ENCODE measurements at places on chromosomes 5 and 9. TPM values are rescaled to one million over a fixed set of nuclear protein-coding genes. Genes with fewer than 3 reads are reported as not detected.
A peak's percentile ranks its signal among the peaks of the same experiment; 100 is the strongest.

ARRDC3 gene
- total RNA-seq, result 38.7 TPM

GFI1B gene
- 0.79 TPM for total RNA-seq

LECT2 gene
- 0.70 TPM for total RNA-seq

CRHBP gene
- not detected for total RNA-seq

ZNF883 gene
- total RNA-seq, result not detected

DMXL1 gene
- total RNA-seq, result 30.0 TPM

SPINK5 gene
- 4.2 TPM for total RNA-seq

SNCAIP gene
- total RNA-seq, result 1.0 TPM

SPAAR gene
- total RNA-seq, result not detected

GOLGA1 gene
- total RNA-seq, result 18.7 TPM

CCNJL gene
- total RNA-seq, result 16.5 TPM

TNC gene
- 17.6 TPM for total RNA-seq

- H3K4me1 ChIP-seq, result no peaks in the 10 kb centered on the region
- H3K36me3 ChIP-seq, result no peaks in the 10 kb centered on the region
- no peaks in the 10 kb centered on the region for H3K27me3 ChIP-seq
- no peak overlapping the region for H3K27ac ChIP-seq
These were observed 182.3 kb upstream of the RIOK2 start for GRCh38 chr5:97365163-97365845.

GRCh38 chr9:124685217-124685616 lies 85.9 kb downstream of the NR6A1 start:
- H3K27ac ChIP-seq, result no peak overlapping the region
- H3K4me3 ChIP-seq, result no peak overlapping the region
- no peak for DNase-seq
- no peaks in the 10 kb centered on the region for H3K4me1 ChIP-seq

DNA sequence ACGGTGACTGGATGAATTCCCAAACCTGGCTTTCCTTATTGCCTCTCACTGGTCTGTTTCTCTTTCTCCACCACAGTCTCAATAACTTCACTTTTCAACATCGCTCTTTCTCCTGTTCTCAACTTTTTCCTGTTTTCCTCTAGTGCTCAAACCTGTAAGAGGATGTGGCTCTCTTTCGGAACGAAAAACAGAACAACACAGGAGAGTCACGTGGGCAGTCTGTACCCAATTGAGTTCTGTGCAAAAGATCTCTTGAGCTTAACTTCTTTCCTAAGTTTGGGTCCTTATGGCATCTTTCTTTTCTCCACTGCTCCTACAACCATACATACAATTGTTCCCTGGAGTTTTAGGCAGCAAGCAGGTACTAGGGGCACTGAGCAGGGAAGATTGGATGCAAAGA lies 8.9 kb downstream of the HAVCR1 start:
- H3K4me3 ChIP-seq, result no peak overlapping the region
- DNase-seq, result no peak
- H3K27me3 ChIP-seq, result no peaks in the 10 kb centered on the region
- H3K27ac ChIP-seq, result peak overlapping the region; percentile 79
- H3K4me1 ChIP-seq, result peaks cover 80% of the 10 kb centered on the region

- no peaks in the 10 kb centered on the region for H3K27me3 ChIP-seq
- no peaks in the 10 kb centered on the region for H3K36me3 ChIP-seq
- H3K27ac ChIP-seq, result no peak overlapping the region
- H3K4me1 ChIP-seq, result no peaks in the 10 kb centered on the region
- no peak overlapping the region for H3K4me3 ChIP-seq
These were observed 250.5 kb upstream of the TUT7 start for GRCh38 chr9:86604741-86605140.

DNA sequence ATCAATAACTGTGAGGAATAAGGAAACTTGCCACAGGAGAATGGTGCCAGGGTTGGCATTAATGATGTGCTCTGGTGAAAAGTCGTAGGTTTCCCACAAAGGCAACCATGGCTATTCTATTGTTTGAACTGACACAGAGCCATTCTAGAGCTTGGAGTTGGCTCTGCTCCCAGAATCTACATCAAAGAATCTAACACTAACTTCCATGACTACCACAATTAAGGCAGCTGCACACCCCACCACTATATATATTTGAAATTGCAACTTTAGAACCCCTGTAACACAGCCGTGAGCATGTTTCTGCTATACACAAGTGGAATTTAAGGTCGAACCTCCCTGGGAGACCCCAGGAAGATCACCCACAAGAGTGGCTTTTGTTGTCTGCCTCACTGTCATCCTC lies 89.7 kb upstream of the CCDC152 start:
- no peak for DNase-seq
- H3K27me3 ChIP-seq, result no peaks in the 10 kb centered on the region
- H3K27ac ChIP-seq, result no peak overlapping the region
- H3K4me3 ChIP-seq, result no peak overlapping the region
- H3K36me3 ChIP-seq, result no peaks in the 10 kb centered on the region
- H3K4me1 ChIP-seq, result no peaks in the 10 kb centered on the region

GRCh38 chr5:140113180-140113698 lies 670 bp upstream of the PURA start:
- DNase-seq, result peak; percentile 32
- peaks cover 10% of the 10 kb centered on the region for H3K4me1 ChIP-seq
- H3K4me3 ChIP-seq, result peak overlapping the region; percentile 94
- no peaks in the 10 kb centered on the region for H3K27me3 ChIP-seq

DNA sequence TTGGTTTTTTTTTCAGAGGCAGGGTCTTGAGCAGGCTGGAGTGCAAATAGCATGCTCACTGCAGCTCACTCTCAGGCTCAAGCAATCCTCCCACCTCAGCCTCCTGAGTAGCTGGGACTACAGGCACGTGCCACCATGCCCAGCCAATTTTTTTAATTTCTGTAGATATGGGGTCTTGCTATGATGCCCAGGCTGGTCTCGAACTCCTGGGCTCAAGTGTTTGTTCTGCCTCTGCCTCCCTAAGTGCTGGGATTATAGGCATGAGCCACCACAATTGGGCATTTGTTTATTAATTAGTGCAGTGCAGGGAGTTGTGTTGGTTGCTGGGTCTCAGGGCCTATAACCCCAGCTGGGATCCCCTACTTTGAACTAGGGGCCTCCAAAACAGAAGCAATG lies 47.0 kb downstream of the CXXC5 start:
- H3K4me3 ChIP-seq, result no peak overlapping the region
- peak overlapping the region; percentile 85 for H3K27ac ChIP-seq
- H3K4me1 ChIP-seq, result peaks cover 48% of the 10 kb centered on the region
- H3K36me3 ChIP-seq, result no peaks in the 10 kb centered on the region
- no peak for DNase-seq

DNA sequence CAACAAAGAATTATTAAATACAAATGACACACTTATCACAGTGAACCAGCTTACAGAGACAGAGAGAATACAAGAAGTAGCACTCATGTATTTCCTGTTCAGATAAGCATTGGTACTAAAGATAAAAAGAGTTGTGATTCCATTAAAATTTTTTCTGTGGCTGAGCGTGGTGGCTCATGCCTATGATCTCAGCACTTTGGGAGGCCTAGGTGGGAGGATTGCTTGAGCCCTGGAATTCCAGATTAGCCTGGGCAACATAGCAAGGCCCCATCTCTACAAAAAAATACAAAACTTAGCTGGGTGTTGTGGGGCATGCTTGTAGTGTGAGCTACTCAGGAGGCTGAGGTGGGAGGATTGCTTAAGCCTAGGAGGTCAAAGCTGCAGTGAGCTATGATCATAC lies 32.9 kb downstream of the FCHO2 start:
- H3K27me3 ChIP-seq, result no peaks in the 10 kb centered on the region
- no peak overlapping the region for H3K27ac ChIP-seq
- no peaks in the 10 kb centered on the region for H3K4me1 ChIP-seq

DNA sequence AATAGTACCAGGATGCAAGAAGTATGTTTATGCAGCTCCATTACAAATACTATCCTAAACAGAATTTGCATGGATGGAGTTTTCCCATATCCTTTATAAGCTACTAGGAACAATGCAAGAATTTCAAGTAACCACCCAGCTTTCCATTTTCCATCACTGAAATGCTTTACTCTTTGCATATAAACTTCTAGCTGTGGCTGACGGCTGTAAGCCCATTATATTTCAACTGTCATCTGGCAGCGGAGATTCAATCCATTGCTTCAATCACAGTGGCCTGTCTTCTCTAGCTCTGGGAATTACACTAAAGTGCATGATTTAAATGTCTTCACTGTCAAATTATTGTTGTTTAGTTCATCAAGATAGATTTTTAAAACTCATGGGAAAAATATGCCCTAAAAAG lies 64.2 kb upstream of the PAM start:
- no peaks in the 10 kb centered on the region for H3K27me3 ChIP-seq
- H3K4me1 ChIP-seq, result no peaks in the 10 kb centered on the region
- no peak overlapping the region for H3K27ac ChIP-seq
- no peak overlapping the region for H3K4me3 ChIP-seq
- no peak for DNase-seq

- H3K4me1 ChIP-seq, result no peaks in the 10 kb centered on the region
- H3K4me3 ChIP-seq, result no peak overlapping the region
- no peaks in the 10 kb centered on the region for H3K36me3 ChIP-seq
- H3K27ac ChIP-seq, result no peak overlapping the region
- no peaks in the 10 kb centered on the region for H3K27me3 ChIP-seq
These were observed 79.8 kb downstream of the RGS7BP start for GRCh38 chr5:64585646-64586045.

DNA sequence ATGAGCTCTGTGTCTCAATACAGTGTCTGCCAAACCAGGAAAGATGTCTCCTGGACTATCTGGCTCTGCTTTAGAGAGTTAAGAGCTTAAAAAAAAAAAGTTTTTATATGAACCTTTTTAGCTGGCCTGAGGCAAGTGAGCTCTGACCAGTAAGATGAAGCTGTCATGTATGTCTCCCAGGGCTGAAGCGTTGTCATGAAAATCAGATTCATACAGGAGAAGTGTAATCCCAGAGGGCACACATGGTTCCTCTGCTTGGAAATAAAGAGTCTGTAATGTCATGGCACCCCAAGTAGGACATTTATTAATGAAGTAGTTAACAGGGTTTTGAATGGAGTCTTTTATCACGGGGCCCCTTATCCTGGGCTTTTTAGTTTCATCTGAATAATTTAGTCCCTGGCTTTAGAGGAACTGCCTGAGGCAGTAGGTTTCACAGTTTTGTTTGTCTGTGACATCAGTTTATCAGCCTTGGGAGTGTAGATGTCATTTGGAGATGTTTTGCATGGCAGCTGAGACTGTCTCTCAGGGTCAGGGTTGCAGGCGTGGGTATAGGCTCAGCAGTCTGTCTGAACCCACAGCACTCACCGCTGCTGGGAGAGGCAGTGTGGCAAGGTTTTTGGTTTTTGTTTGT lies 223.3 kb downstream of the DIRAS2 start:
- H3K27me3 ChIP-seq, result no peaks in the 10 kb centered on the region
- DNase-seq, result no peak
- peaks cover 11% of the 10 kb centered on the region for H3K4me1 ChIP-seq
- H3K27ac ChIP-seq, result no peak overlapping the region

DNA sequence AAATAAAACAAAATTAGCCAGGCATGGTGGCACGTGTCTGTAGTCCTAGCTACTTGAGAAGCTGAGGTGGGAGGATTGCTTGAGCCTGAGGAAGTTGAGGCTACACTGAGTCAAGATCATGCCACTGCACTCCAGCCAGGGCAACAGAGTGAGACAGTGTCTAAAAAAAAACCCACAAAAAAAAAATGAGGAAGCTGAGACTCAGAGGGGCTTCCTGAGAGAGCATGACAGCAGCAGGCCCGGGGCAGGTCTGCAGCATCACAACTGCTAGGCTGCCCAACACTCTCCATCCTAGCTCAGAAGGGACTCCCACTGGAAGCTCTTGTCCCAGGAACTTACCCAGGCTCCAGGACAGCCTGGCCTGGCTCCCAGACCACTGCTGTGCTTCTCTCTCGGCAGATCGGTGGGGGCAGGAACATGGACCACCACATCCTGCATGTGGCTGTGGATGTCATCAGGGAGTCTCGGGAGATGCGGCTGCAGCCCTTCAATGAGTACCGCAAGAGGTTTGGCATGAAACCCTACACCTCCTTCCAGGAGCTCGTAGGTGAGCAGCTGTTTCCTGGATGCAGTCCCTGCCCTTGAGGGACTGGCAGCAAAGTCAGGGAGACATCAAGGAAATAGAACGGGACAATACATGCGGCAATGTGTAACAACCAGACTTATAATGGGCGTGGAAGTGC lies 19.1 kb downstream of the PTGS1 start:
- H3K36me3 ChIP-seq, result no peaks in the 10 kb centered on the region
- no peaks in the 10 kb centered on the region for H3K4me1 ChIP-seq
- no peak overlapping the region for H3K27ac ChIP-seq
- no peaks in the 10 kb centered on the region for H3K27me3 ChIP-seq
- DNase-seq, result no peak

- no peaks in the 10 kb centered on the region for H3K36me3 ChIP-seq
- H3K27ac ChIP-seq, result peak overlapping the region; percentile 88
- H3K27me3 ChIP-seq, result no peaks in the 10 kb centered on the region
- no peaks in the 10 kb centered on the region for H3K4me1 ChIP-seq
These were observed 1.5 kb upstream of the SEMA5A start for GRCh38 chr5:9547122-9547947.

DNA sequence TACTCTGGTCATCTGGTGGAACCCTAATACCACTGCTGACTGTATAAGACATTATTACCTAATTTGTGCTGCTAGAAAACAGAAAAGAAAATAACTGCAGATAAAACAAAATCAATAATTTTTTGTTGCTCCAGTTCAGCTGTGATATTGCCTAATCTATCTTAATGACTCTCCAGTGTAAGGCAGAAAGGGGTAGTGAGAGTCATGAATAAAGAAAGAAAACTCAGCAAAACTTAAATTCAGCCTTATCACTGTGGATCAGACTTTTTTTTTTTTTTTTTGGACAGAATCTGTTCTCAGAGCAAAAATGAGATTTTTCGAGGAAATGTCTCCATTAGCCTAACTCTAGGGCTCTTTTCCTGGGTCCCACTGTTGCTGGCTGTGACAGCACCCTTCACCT lies 1.1 kb upstream of the DOCK2 start:
- H3K4me1 ChIP-seq, result no peaks in the 10 kb centered on the region
- no peak overlapping the region for H3K4me3 ChIP-seq
- no peaks in the 10 kb centered on the region for H3K27me3 ChIP-seq

DNA sequence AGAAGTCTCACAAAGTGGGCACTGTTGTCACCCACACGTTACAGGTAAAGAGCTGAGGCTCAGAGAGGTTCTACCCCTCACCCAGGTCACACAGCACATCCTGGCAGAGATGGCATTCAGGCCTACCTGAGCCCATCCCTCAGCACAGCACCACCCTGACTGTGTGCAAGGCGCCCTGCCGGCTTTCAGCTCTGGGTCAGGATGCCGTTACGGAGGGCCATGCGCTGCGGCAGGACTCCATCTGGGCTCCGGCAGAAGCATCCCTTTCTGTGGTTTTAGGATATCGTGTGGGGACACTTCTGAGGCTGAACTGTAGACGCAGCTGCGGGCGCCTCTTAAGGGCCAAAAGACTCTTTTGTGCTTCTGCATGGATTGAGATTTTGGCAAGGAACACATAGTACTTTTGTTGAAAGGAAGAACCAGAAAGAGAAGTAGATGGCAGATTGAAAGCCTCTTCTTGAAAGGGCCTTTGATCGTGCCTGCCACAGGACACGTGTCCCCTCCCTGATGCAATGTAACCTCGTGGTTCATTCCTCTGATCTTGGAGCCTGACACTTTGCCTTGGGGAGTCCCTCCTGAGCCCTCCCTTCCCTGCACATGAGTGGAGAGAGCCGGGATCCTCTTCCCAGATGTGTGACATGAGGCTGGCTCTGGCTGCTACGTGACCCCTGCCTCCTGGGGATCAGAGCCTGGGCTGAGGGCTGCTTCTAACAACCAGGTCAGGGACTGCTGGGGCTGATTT lies 31.3 kb downstream of the USP20 start:
- no peak overlapping the region for H3K27ac ChIP-seq
- no peaks in the 10 kb centered on the region for H3K27me3 ChIP-seq
- H3K4me1 ChIP-seq, result no peaks in the 10 kb centered on the region
- no peaks in the 10 kb centered on the region for H3K36me3 ChIP-seq
- no peak for DNase-seq
- no peak overlapping the region for H3K4me3 ChIP-seq

GRCh38 chr5:72600391-72600981 lies 93.3 kb upstream of the ZNF366 start:
- no peaks in the 10 kb centered on the region for H3K36me3 ChIP-seq
- peak; percentile 21 for DNase-seq
- peaks cover 26% of the 10 kb centered on the region for H3K4me1 ChIP-seq
- H3K4me3 ChIP-seq, result no peak overlapping the region
- no peaks in the 10 kb centered on the region for H3K27me3 ChIP-seq
